Stimulated activated CD8-positive, alpha-beta memory T cell treated with anti-CD3 and anti-CD28 coated beads, Interleukin-7, amount 100 ng/mL, for 4 hours (primary cell): ENCODE measurements at places on chromosomes 6 and 20.

DNA sequence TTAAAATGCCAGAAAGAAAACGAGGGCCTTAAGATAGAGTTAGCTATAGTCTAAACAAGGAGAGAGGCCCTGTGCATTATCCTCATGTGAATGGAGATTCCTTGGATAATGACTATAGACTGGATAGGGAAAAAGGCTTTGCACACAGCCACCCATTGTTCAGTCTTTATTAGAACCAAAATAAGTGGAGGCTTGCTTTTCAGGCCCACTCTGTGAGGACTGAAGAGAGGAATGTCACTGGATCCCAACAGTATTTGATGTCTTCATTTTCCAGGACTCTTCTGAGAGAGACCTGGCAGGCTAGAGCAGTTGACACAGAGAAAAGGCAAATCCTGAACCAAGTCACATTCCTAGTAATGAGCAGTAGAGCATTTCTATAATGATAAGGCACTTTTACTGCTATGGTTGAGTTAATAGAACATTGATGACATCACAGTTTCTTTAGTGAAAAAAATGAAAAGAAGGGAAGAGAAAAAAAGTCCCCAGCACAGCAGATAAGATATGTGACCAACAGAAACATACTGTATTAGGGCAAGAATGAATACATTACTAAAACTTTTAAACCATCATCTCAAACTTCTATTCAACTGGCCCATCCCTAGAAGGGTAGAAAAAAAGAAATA lies 315.1 kb downstream of the EPHA7 start:
- DNase-seq = no peak

DNA sequence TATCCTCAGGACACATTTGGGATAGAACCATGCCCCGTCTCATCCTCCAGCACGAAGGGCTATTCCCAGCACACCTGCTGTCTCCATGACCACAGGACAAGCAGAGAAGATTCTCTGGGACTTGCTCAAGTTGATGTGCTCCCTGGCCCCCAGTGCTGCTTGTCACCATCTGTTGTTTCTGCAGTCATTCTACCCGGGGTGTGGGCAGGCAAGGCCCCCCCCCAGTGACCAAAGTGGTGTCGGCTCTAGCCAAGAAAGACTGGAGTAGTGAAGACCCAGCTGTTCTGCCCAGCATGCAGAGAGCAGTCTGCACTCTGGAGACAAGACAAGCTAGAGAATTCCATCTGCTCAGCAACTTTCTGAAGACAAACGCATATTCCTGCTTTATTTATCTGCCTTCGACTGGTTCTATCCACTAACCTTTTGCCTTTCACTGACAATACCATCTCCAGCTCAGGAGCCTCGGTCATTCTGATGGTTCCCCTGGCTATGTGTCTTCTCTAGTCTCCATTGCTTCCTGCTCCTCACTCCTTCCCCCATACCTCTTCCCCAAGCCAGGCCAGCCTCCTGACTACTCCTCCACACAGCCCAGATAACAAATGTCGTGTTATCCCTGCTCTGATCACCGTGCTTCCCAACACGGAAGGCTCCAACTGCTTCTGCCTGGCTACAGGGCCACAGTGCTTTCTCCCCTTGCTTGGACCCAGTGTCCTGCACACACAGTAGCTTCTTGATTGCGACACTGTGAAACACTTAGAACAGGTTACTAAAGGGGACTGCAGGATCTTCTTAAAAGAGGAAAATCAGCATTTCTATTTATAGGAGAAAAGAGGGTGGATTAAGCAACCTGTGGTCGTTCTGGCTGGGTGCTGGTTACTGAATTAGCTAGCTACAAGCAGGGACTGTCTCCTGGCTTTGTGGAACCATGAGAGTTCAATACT lies 86.7 kb upstream of the EMILIN3 start:
- DNase-seq = no peak

DNA sequence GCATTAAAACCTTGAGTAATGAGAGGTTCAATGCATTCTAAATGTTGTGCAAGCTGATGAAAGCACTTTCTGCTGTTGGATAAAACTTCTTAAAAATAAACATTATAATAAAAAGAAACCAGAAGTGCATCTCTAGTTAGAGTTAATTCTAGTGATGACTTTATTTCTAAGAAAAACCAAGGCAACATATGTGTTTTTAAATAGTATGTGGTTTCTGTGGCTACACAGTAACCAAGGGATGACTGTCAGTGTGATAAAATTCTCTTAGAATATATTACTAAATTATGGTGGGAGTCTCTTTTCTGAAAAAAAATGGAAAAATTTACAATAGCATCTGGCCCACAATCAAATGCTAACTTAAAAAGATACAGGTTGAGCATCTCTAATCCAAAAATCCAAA lies 117.0 kb downstream of the ME1 start:
- DNase-seq = no peak

- DNase-seq = no peak
These were observed 153.1 kb downstream of the GMPR start for GRCh38 chr6:16391451-16391912.

DNA sequence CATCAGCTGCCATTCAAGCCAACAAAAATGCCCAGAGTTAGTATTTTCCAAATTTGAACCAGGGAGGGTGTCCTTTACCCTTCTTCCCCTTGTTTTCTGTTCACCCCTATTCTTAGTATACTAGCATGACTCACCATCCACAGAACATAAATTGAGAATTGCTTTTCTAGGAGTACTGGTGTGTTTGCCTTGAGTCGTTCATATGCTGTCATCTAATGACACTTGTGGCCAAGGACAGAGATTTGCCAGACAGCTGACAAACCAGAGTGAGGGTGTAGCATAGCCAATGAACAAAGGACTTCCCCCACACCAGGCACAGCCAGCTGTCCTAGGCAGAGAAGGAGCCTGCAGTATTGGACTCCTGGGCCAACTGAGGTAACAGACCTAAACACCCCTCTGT lies 62.2 kb downstream of the FILIP1 start:
- no peak for DNase-seq

GRCh38 chr20:63765082-63765873 lies 25.7 kb downstream of the SLC2A4RG start:
- DNase-seq = no peak

DNA sequence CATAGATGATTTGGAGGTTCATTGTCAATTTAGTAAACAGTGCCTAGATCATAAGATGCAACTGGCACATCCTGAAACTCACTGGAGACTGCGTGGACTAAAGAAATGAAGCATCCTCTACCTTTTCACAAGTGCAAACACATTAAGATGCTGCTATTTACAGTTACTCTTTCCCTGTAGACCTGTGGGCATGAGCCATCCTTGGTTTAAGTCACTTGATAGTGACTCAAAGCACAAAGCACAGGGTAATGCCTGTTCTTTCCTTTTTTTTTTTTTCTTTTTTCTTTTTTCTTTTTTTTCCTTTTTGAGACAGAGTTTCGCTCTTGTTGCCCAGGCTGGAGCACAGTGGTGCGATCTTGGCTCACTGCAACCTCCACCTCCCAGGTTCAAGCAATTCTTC lies 10.0 kb upstream of the HLA-DQA1 start:
- DNase-seq = no peak

- no peak for DNase-seq
These were observed 69.2 kb downstream of the MYO6 start for GRCh38 chr6:75818098-75818855.

GRCh38 chr20:61661025-61661424 lies 404.7 kb downstream of the TAF4 start:
- DNase-seq = no peak

DNA sequence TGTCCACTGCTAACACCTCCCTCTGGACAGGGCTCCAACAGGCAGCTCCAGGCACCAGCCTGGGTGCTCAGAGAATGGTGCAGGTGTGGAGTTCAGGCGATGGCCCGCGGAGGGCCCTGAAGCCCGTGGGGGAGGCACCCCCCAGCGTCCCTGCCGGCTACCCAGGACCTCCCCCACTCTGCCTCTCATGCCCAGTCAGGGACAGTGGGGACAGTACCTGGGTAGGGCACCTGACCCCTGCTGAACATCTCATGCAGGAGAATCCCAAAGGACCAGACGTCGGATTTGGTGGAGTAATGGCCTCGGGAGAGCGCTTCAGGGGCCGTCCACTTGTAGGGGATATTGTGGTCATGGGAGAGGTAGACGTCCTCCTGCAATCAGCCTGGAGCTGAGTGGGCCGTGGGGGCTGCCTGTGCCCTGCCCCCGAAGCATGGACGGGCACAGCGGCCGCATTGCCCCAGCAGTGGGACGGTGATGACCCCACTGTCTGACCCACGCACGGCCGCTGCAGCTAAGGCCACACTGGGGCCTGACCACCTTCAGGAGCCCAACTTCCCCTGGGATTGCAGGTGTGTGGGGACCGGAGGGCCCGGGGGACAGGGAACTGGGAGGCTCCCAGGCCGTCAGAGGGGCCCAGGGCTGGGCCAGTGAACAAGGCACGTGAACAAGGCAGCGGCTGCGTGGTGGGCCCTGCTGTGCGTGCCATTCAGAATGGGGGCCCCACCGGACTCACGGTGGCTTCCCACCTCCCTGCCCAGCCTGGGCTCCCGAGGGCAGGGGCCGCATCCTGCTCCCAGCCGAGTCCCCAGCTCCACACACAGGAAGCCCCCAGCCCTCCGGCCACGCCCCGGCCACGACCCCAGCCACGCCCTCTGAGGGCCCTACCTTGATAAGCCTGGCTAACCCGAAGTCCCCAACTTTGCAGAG lies 7.1 kb downstream of the PTK6 start:
- DNase-seq = no peak

GRCh38 chr6:106807947-106808611 lies 166.4 kb downstream of the CD24 start:
- no peak for DNase-seq

DNA sequence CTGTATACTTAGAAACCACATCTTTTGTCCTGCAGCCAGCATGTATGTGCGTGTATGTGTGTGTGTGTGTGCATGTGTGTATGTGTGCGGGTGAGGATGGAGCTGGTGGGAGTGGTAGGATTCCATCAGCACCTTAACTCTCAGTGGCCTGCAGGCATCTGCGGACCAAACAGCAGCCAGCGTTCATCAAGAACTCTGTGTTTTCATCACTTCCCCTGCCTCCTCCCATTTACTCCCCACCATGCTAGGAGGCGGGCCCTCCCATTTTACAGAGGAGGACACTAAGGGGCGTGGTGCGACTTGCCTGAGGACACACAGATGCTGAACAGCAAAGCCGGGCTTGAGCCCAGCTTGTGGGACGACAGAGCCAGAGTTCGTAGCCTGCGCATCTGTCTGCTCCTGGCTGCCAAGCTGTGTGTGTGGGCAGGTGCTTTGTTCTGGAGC lies 8.9 kb downstream of the VSTM2L start:
- no peak for DNase-seq

DNA sequence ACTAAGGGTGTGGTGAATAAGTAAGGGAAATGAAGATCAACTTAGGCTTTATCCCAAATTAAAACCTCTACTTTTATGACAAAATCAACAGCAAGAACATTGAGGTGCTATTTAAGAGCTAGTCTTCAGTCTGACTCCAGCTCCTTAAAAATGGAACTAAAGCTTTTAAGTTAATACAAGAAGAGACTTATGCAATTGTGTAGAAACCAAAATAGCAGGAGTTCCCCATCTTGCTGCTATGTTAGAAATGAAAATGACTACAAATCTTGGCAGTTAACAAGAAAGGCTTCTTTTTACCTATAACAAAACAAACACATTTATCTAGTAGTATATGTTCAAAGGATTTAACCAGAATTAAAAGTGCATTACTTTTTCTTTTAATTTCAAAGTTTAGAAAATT lies 25.7 kb downstream of the HMGN3 start:
- DNase-seq = no peak

- DNase-seq = no peak
These were observed 2.3 kb upstream of the RAMACL start for GRCh38 chr6:166588691-166589336.

GRCh38 chr20:59084041-59084850 lies 41.7 kb upstream of the PRELID3B start:
- DNase-seq = no peak
